ENCODE measurements at places on chromosomes 2 and 18. TPM values are rescaled to one million over a fixed set of nuclear protein-coding genes. Genes with fewer than 3 reads are reported as not detected.

DNA sequence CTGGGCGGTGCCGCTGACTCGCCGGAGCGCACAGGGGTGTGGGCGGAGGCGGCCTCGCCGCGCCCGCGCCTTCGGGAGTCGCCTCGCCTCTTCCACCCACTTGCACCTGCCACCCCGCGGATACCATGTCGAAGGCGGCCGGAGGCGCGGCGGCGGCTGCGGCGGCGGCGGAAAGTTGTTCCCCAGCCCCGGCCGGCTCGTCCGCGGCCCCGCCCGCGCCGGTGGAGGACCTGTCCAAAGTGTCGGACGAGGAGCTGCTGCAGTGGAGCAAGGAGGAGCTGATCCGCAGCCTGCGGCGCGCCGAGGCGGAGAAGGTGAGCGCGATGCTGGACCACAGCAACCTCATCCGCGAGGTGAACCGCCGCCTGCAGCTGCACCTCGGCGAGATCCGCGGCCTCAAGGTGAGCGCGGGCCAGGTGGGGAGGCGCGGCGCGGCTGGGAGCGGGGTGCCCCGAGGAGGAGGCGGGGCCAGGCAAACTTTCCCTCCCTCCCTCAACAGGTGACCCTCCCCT, 766 bp downstream of the CCDC85A start:
- peak overlapping the region; percentile 47 for H3K4me3 ChIP-seq
- peaks cover 37% of the 10 kb centered on the region for H3K27me3 ChIP-seq
- peak; percentile 32 for DNase-seq
- H3K4me1 ChIP-seq, result peaks cover 15% of the 10 kb centered on the region
- H3K27ac ChIP-seq, result no peak overlapping the region
- H3K36me3 ChIP-seq, result no peaks in the 10 kb centered on the region

GRCh38 chr2:120534457-120534856, 188.5 kb downstream of the INHBB start:
- no peak for DNase-seq
- no peaks in the 10 kb centered on the region for H3K27me3 ChIP-seq
- H3K27ac ChIP-seq, result no peak overlapping the region
- H3K4me3 ChIP-seq, result no peak overlapping the region
- no peaks in the 10 kb centered on the region for H3K36me3 ChIP-seq
- peaks cover 11% of the 10 kb centered on the region for H3K4me1 ChIP-seq

DNA sequence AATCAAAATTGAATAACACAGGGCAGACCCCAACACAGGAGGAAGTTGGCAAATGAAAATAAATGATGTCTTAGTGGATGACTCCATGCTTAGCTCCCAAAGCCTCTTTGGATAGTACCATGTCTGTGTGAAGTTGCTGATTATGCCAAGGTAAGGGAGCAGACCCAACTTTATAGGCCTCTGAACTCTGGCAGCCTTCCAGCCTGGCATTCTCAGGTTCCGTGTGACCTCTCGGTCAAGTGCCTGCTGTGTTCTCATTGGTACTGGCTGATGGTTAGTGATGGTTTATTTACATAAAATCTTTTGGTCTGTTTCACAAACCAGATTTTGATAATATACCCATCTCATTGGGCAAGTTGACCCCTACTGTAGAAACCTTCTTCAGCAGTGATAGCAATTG, 112.2 kb upstream of the TTC39C start:
- DNase-seq, result no peak
- H3K4me3 ChIP-seq, result no peak overlapping the region
- H3K27ac ChIP-seq, result no peak overlapping the region
- no peaks in the 10 kb centered on the region for H3K27me3 ChIP-seq

- peaks cover 10% of the 10 kb centered on the region for H3K27me3 ChIP-seq
- DNase-seq, result peak; percentile 50
- H3K36me3 ChIP-seq, result peaks cover 2% of the 10 kb centered on the region
- H3K27ac ChIP-seq, result peak overlapping the region; percentile 99
Observed at GRCh38 chr2:127528487-127528886, 2.2 kb upstream of the IWS1 start.

GRCh38 chr2:100940766-100941645, 61.1 kb upstream of the RPL31 start:
- no peaks in the 10 kb centered on the region for H3K36me3 ChIP-seq
- H3K27me3 ChIP-seq, result no peaks in the 10 kb centered on the region
- no peaks in the 10 kb centered on the region for H3K4me1 ChIP-seq

DNA sequence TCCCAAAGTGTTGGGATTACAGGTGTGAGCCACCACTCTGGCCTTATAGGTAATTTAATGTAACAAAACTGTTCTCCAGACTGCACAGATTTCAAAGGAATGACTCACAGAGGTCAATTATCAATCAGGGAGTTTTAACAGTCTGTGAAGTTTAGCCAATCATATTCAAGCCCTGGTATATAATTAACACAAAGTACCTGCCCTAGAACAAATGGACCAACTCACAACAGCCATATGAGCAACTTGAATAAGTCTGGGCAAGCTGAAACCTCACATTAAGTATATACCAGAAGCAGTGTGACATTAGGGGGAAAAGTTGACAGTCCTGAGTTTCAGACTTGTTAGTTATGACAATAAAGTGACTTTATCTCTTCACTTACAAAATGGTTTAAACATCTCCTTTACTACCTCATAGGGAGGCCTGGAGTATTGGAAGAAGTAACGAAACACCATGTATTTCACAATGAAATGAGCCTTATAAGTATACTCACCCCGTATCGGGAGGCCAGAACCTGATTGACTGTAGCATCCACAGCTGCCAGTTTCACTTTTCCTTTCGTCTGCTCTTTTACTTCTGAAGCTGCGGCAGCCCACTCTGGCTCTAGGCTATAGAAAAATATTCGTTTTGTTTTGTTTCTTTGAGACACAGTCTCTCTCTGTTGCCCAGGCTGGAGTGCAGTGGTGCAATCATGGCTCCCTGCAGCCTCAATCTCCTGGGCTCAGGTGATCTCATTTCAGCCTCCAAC, 22.2 kb downstream of the PDIA6 start:
- no peak overlapping the region for H3K27ac ChIP-seq
- no peaks in the 10 kb centered on the region for H3K27me3 ChIP-seq
- DNase-seq, result no peak
- no peak overlapping the region for H3K4me3 ChIP-seq

DNA sequence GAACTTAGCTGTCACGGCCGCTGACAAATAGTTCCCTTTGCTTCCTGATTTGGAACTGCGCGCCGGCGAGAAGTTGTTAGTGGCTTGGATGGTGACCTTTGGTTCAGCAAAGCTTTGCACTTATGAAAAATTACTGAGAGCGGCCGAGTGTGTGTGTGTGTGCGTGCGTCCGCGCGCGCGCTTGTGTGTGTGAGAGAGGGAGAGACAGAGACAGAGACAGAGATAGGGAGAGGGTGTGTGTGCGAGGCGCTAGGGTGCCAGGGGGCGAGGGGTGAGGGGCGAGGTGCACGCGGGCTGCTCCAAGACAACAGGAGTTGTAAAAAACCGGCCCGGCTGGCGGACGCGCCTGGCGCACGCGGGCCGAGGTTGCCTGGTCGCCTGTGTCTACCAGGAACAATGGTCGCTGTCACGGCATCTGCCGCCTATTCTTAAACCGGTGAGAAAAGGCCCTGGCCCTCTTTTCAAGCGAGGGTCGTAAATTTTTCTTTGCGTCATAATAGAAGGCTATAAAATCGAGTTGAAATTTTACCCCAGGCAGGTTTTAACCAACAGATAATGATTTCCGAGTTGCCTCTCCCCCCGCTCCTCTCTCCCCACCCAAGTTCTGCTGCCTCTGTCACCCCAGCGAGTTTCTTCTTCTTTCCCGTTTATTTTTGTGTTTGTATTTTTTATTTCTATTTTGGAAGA, 535 bp downstream of the HOXD3 start:
- H3K4me1 ChIP-seq, result peaks cover 45% of the 10 kb centered on the region
- peaks cover 85% of the 10 kb centered on the region for H3K27me3 ChIP-seq
- DNase-seq, result no peak
- peak overlapping the region; percentile 10 for H3K4me3 ChIP-seq

Gene HIBCH
- polyA plus RNA-seq, result 31.4 TPM

Gene HNMT
- polyA plus RNA-seq, result 27.3 TPM

Gene SULT1C4
- 17.7 TPM for polyA plus RNA-seq

Gene RSAD2
- polyA plus RNA-seq, result 3.6 TPM

Gene ACTG2
- polyA plus RNA-seq, result 9.9 TPM

Gene IL36RN
- not detected for polyA plus RNA-seq
